NCI-H1048 (cell line): ENCODE measurements at places on chromosomes 16 and 17.

- DNase-seq = no peak
Measured at GRCh38 chr17:8420041-8420934, 15.4 kb upstream of the NDEL1 start.

GRCh38 chr16:29256501-29256981 lies 150.0 kb downstream of the NPIPB11 start:
- no peak for DNase-seq

- no peak for DNase-seq
Measured at GRCh38 chr17:30113213-30113612, 3.4 kb upstream of the NSRP1 start.

DNA sequence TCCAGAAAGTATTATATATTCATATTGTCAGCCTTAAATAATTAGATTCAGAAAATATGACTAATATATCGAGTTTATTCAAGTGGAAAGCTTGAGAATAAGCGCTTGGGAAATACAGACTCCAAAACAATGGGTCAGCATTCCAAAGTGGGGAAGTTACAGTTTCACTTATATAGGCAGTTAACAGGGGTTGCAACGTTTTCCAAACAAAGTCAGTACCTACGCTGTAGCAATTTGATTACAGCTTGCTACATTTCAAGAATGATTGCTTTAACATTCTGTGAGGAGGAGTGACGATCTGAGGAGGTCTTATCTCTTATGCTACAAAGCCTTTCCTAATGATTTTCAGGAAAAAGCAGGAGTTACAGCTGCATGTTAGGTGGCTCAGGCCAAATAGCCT lies 34.2 kb upstream of the HS3ST3A1 start:
- DNase-seq = no peak

- DNase-seq = no peak
Measured at GRCh38 chr16:55390630-55391237, 66.7 kb downstream of the IRX6 start.

- no peak for DNase-seq
Measured at GRCh38 chr17:79531191-79532095, 79.4 kb downstream of the RBFOX3 start.

GRCh38 chr16:53629607-53630312 lies 73.9 kb downstream of the RPGRIP1L start:
- no peak for DNase-seq

DNA sequence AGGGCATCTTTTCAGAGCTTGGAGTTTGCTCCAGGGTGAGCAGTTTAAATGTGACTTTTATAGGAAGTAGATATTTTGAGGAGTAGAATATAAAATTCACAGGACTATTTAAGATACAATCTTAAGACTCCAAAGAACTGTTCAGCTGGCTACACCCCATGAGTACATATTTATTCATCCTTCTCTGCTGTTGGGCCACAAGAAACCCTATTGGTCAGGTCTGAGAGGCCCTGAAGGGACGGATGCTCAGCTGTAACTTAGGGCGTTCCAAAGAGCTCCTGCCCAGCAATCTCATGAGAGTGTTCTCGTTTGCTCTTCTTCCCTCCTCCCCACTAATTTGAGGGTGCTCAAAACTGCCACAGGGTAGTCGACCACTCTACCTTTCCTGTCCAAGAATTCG lies 7.3 kb downstream of the ST6GALNAC2 start:
- DNase-seq = no peak

DNA sequence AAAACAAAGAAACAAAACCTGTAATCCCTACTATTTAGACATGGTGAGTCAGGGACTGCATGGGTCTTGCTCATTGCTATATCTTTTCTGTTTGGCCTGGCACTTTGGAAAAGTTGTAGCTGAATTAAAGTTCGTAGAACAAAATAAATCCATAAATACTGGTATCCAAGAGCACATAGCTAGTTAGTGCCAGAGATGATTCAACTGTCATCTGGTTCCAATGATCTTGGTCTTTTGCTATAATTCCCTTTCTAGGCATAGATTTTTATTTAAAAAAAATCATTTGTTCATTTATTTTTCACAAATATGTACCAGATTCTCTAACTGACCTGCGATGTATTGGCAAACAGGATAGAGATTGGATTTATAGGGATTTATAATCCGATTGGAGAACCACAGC lies 1436.1 kb upstream of the GOT2 start:
- DNase-seq = no peak
